Glomerular endothelial cell (primary cell): ENCODE measurements at places on chromosomes 4 and X. TPM values are rescaled to one million over a fixed set of nuclear protein-coding genes. Genes with fewer than 3 reads are reported as not detected.

Gene TMEM154
- 6.7 and 8.6 TPM in 2 replicates for total RNA-seq

Gene PROM1
- 4.9 and 5.4 TPM in 2 replicates for total RNA-seq

Gene REPS2
- total RNA-seq: 2.8 and 10.4 TPM in 2 replicates

Gene FATE1
- total RNA-seq: 0.41 TPM in 1 of 2 replicates, not detected in the other

Gene DRD5
- not detected in 2 replicates for total RNA-seq

Gene DDIT4L
- 0.58 and 6.9 TPM in 2 replicates for total RNA-seq

Gene CCDC110
- total RNA-seq: 0.41 TPM in 1 of 2 replicates, not detected in the other

Gene LRCH2
- 2.7 and 5.5 TPM in 2 replicates for total RNA-seq

Gene PABPC1L2A
- not detected in 2 replicates for total RNA-seq

Gene WDR17
- 0.05 and 0.41 TPM in 2 replicates for total RNA-seq

Gene DSPP
- total RNA-seq: not detected in 2 replicates

Gene PITX2
- not detected in 2 replicates for total RNA-seq

Gene ELMOD2
- 12.8 and 19.1 TPM in 2 replicates for total RNA-seq

Gene GPR78
- total RNA-seq: not detected in 2 replicates

Gene MAGEE1
- 2.9 and 3.3 TPM in 2 replicates for total RNA-seq

DNA sequence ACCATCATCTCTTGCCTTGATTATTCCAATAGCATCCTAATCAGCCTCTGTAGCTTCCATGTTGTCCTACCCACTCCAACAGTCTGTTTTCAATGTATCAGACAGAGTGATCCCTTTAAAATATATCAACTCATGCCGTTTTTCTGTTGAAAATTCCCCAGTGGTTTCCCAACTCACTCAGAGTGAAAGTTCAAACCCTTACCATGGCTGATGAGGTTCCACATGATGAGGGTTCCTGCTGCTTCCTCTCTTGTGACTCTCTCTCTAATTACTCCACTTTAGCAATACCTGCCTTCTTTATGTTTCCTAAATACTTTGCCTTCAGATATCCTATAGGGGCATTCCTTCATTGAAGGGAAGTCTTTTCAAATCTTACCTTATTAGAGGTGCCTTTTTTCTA is 334.7 kb downstream of the PPP1R2C start:
- no peak for DNase-seq

DNA sequence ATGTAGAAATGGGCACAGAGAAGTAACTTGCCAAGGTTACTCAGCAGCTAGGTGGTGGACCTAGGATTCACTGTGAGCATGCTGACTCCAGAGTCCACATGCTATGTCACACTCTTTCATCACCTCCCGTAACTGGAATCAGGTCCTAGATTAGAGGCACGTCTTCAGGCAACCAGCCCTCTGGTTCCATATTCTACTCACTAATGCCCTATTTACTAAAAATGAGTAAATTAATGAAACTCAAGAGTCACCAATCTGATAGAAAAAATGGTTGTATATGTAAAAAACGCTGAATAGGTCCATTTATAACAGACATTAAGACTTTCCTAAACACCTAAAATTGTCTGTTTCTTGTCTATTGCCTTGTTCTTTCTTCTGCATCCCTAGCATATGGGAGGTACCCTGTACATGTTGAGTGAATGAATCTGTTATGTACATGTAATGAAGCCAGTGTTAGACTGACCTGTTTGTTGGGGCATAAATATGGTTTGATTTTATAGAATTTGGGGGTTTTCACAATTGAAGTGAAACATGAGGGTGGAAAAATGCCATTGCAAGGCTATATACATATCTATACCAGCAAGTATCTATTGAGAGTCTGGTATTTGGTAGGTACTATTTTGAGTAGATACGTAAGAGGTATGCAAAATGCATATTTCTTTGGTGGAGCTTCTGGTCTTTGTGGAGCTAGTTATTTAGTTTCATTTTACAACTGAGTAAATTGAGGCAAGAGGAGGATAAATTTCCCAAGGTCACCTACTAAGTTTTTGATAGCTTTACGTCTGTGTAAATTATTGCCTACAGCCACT is 7.5 kb upstream of the RUFY3 start:
- DNase-seq: no peak

GRCh38 chrX:121655276-121655675 is 607.9 kb downstream of the GLUD2 start:
- no peak for DNase-seq

- DNase-seq: no peak
Measured at GRCh38 chr4:104020641-104021040, 300.9 kb upstream of the TACR3 start.

GRCh38 chr4:75660491-75660890 is 12.7 kb downstream of the G3BP2 start:
- no peak for DNase-seq

DNA sequence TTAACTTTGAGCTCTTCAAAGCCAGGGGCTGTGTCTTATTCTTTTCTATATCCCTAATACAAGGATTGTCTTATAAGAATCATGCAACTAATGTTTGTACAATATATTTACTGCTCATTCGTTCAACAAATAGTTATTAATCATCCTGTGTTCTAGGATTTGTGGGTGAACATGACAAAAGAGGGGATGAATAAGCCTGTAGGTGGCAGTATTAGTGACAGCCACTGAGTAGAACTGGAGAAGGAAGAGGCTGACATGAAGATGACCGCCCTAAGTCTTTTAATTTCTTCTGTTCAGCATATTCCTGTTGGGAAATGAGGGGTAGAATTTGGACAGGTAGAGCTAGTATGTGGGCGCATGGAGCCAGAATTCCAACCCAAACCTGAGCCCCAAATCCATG is 11.9 kb upstream of the LINC00632 start:
- no peak for DNase-seq

GRCh38 chr4:156560701-156561100 is 410.9 kb downstream of the PDGFC start:
- DNase-seq: no peak

GRCh38 chr4:16122308-16122711 is 38.5 kb upstream of the PROM1 start:
- DNase-seq: no peak

DNA sequence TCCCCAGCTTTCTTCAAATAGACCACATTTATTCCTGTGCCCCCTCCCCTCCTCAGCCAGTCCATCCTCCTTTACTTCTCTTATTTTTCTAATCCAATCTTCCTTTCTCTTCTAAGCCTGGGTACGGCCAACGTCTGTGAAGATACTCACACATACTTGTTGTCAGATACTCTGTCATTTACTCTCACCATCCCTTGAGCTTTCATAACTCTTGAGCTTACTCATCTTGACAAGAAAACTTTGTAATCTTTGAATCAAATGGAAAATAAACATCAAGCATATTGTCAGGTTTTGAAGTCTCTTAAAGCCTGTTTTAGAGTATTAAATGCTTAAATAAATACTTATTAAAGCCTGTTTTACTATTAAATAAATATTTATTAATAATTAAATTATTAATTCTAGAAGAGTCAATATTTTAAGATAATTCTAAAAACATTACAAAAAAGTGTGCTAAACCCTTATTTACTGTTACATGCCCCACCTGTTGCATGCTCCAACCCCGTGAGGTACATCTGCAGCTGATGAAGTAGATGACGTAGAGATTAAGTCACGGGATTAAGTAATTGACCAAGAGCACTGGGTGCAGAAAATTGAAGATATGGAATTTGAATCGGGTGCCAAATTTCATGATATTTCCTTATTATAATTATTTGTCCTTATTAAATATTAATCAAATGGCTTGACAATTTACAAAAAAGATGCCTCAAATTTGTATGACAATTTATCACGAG is 1.5 kb upstream of the TRIML2 start:
- DNase-seq: no peak

DNA sequence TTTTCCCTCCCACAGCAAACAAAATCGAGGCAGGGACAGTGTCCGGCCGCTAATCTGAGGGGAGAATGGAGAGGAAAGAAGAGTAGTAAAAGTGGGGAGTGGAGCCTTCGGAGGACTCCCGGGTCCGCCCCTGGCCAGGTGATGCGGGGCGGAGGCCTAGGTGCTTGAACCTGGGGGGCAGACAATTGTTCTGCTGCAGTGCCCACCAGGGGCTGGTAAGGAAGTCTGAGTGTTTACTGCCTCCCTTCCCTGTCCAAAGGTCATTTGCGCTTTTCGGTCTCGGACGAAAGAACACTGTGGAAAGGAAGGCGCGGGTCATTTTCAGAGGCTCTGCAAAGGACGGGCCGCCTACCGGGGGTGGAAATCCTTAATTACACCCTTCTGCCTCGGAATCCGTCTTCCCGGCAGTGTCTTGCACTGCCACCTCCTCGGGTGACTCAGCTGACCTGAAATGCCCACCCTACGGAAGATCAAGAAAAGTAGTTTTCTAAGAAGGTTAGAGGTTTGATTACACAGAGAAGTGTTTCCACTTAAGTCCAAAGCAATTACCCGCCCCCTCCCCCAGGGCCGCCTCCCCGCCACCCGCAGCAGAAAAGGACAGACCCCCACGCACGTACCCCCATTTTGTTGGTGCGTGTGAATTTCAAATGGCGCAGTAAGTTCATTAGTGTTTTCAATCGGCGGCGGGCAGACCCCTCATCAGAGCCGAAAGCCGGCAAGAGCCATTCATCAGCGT is 99.9 kb upstream of the TENM3 start:
- DNase-seq: no peak

- DNase-seq: no peak
Measured at GRCh38 chr4:3679071-3679825, 86.9 kb upstream of the ADRA2C start.

- DNase-seq: no peak
Measured at GRCh38 chr4:72993876-72994275, 75.6 kb downstream of the COX18 start.

GRCh38 chr4:472881-473569 is 25.9 kb downstream of the ZNF721 start:
- peak; percentile 7 for DNase-seq

DNA sequence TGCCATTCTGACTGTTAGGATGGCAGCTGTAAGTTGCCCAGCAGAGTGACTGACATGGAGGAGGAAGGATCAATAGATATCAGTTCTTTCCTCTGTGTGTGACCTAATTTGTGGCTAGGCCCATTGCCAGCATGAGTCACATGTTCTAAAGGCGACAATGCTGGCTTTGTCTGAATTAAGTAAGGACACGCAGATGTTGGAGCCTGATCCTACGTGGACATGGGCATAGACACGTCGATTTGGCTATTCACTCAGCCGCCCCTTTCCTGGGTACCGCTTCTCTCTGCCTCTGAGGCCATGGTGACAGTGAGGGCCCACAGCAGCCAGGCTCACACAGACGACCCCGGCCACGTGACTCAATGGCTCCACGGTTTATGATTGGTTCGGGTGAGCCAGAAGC is 16.3 kb downstream of the PROM1 start:
- DNase-seq: no peak

DNA sequence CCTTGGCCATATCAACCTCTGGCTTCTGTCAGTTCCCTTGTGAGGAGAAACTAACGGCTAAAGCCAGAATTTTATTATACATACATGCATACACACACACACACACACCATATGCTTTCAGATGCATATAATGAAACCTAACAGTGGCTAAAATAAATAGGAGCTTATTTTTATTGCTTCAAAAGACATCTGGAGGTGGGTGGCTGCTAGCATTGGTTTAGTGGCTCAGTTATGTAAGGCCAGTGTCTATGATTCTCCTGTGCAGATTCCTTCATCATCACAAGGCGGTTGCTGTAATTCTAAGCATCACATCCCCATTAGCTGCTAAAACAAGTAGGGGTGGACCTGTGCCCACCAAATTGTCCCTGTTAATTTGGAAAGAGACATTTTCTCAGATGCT is 110.8 kb downstream of the MAPK10 start:
- no peak for DNase-seq

DNA sequence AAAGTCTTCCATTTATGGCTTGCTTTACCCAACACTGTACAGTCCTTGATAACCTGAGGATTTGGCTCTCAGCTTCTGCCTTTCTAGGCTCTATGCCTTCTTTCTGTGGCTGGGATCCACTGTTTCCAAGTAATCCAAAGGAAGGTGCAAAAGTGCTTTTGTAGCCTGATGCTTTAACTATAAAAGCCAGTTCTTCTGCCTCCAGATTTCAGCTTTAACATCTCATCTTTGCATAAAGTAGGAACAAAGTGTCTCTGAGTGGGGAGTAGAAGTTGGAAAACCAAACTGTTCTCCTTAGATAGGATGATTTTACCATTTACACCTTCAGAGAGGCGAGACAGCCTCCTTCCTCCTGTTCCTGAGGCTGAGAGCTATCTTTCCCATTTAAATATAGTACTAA is 11.1 kb upstream of the SEC24D start:
- no peak for DNase-seq

- no peak for DNase-seq
Measured at GRCh38 chr4:11732155-11732554, 303.5 kb upstream of the HS3ST1 start.

GRCh38 chr4:70515367-70516250 is 2.8 kb upstream of the AMTN start:
- no peak for DNase-seq
